ENCODE measurements at places on chromosomes 16 and 17.

DNA sequence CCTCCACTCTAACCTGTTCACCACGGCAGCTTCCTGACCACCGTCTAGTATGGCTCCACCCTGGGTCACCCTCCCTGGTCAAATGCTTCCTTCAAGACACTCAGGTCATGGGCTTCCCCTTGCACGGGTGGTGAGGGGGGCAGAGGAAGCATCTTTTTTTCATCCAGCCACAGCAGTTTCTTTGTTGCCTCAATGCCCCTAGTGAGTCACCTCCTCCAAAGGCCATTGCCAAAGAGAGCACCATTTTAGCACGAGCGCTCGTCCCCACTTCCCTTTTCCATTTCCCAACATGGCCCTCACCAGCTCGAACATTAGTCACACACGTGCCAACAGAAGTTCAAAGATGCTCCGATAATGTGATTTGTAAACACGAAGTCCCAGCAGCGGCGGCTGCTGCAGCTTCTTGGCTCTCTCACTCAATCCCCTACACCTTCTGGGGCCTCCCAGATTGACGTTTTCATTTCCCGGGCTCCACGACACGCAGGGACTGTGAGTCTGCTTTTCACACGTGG lies 134.6 kb downstream of the GAS7 start:
- DNase-seq, result no peak

DNA sequence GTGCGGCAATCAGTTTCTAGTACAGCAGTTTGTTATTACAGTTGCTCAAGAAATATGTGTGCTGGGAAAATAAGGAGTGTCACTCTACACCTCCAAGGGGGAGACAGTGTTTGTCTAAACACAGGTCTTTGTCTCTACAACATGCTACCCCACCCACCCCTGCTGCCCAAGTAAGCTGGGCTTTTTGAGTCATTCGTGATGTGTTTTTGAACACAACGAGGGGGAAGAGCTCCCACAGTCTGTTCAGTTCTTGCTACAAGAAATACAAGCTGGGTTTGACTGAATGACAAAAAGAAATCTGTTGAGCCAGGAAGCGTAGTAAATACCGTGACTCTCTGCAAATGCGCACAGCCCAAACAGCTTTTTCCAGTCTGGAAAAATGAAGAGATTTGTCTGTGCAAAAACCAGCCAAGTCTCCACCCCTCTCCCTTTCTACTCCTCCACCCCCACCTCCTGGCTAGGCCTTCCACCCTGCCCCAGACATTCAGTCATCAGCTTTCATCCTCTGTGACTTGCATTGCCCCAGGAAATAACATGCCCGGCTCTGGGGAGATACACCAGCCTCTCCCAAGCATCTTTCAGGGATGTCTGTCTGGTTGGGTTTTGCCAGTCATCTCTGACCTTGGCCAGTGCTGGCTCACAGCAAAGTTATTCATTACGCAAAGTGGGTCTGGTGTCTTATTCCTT lies 25.7 kb downstream of the CHD9 start:
- DNase-seq, result no peak

DNA sequence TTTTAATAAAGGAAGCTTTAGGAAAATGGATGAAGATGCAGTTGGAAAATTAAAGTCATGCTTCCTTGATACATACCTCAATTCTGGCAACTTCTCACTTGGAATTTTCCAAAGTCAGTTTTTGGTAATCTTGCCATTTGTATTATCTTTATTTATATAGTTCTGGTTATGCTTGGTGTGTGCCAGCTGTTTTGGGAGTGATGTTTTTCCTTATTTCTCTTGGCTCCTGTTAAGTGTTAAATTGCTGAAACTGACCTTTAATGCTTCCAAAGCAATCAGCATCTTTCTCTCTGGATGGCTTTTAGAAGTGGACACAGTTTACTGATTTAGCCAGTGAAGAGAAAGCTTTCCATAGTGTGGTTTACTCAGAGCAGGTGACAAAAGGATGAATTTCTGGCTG lies 70.1 kb upstream of the HAS3 start:
- DNase-seq, result no peak

GRCh38 chr17:62724398-62725146 lies 83.5 kb downstream of the MARCHF10 start:
- DNase-seq, result no peak

DNA sequence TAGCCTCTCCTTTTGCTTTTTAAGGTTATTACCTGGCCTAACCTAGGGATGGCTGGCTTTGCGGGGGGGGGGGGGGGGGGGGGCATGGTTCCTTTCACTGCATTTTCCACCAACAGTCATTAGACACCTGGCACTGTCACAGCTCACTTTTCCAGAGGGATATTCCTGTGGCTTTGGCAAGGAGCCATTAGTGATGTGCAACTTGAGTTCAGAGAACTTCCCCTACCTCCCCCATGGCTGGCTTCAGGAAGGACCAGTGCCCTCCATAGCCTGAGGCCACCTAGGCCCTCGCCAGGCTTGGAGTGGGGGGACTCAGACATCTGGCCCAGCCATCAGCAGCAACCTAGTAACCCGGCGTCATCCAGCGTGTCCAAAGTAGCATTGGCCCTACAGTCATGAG lies 234.6 kb downstream of the CPPED1 start:
- no peak for DNase-seq

GRCh38 chr17:75364078-75364477 lies 41.4 kb downstream of the GRB2 start:
- no peak for DNase-seq

DNA sequence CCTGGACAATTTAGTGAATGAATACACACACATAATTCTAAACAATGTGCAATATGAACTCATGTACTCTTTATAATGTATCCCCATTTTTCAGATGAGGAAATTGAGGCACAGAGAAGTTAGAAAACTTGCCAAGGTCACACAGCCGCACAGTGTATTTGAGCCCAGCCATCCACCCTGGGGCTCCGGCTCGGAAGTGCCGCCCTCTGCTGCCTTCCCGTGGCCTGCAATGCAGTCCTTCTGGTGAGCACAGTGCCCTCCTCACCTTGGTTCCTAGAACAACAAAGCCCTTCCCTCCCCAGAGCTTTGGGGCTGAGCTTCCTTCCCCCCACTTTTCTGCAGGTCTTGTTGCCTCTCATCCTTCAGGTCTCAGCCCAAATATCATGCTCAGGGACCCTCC lies 63.7 kb downstream of the C16orf78 start:
- DNase-seq, result no peak

- DNase-seq, result peak; percentile 58
Measured at GRCh38 chr17:63841350-63842172, 924 bp downstream of the SMARCD2 start.

- no peak for DNase-seq
Measured at GRCh38 chr17:80951121-80952090, 40.2 kb upstream of the CHMP6 start.

DNA sequence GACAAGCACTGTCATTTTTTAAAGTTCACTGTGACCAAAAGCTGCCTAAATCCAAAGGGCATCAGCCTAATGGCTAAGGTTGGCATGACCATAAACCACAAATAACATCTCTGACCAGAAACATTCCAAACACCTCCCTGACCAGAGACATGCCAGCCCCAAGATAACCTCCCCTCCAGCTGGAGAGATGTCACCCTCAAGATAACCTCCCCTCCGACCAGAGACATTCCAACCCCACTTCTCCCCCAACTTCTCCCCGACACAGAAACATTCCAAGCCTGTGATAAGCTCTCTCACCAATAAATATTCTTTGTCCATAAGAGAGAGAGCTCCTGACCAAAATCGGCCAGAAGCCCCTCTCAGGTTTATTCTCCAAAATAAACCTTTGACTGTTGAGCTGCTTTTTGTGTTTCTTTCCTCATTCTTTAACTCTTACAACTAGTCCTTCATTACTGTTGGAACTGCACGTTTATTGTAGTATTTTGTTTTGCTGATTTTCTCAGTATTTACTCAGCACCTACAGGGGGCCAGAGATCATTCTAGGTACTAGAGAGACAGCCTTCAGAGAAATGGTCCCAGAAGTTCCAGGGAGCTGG lies 325.6 kb downstream of the SLC39A11 start:
- DNase-seq, result no peak

GRCh38 chr17:71519285-71519684 lies 601.5 kb upstream of the SOX9 start:
- no peak for DNase-seq

DNA sequence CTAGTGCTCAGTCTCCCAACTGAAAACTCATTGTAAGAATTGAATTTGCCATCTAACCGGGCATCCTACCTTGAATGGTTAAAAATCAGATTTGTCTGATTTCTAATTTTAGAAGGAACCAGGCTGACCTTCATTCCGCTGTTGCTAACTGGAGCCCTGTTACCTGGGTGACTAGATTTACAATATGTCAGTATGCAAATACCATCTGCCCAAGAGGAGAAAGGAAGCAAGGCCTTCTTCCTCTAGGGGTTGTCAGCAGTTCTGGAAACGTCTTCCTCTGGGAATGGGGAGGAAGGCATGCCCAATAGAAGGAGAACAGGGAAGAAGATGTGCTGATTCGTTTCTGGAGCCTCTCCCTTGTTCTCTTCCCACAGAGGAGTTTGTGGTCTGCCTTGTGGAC lies 137.9 kb downstream of the PITPNC1 start:
- no peak for DNase-seq

Measured in nucleus accumbens (tissue), 56 donors.